Activated CD8-positive, alpha-beta memory T cell treated with anti-CD3 and anti-CD28 coated beads for 1 hour (primary cell): ENCODE measurements at places on chromosomes 2 and 18.
A peak's percentile ranks its signal among the peaks of the same experiment; 100 is the strongest.

DNA sequence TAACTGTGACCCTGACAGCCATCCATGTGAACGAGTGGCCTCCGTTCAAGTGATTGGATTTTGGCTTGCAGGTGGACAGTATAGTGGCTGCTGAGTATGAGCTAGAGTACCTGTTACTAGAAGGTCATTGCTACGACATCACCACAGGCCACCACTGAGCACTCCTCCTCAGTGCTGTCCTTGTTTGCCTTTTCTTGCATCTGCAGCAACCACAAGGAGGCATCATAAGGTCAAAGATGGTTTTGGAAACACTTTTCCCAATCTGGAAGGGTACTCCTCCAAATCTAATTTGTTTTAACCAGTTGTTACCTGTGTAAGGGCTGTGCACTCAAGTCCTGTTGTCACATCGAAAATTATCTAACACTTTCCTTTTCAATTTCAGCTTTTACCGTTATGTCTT, 81.2 kb downstream of the UGGT1 start:
- DNase-seq: no peak

GRCh38 chr2:24785671-24786321, 7.4 kb downstream of the PTRHD1 start:
- no peak for DNase-seq

GRCh38 chr2:151297882-151298281, 8.4 kb upstream of the NMI start:
- DNase-seq: no peak

DNA sequence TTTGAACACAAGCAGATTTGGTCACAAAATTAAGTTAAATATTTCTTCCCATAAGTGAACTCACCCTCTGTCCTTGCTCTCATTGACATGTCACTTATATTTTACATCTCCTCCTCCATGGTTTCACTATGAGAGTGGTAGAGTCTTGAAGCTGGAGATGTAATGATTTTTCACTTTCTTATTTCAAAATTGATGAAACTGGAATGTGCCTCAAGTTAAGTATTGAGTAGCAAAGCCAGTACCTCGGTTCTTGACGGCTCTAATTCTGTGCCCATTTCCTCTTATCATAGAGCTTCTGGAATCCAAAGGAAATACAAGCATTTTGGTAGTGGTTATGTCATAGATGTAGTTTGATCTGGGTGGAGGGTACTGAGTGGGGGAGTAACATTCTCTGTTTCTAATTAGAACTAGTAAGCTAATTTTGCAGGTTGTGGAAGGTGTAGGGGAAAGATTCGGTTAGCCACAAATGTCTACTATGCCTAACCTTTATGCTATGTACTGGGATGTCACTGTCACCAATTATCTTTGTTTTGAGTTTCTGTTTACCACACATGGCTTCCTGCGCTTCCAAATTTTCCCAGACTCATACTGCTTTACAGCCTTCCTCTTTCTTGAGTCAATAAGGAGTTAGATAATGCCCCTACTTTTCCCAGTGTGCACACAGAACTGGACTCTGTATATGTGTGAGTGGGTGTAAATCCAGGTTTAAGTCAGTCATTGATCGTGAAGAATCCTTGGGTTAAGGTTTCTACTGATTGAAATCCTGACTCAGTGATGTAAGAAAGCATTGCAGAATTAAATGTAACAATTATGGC, 96.8 kb downstream of the DIS3L2 start:
- DNase-seq: no peak

DNA sequence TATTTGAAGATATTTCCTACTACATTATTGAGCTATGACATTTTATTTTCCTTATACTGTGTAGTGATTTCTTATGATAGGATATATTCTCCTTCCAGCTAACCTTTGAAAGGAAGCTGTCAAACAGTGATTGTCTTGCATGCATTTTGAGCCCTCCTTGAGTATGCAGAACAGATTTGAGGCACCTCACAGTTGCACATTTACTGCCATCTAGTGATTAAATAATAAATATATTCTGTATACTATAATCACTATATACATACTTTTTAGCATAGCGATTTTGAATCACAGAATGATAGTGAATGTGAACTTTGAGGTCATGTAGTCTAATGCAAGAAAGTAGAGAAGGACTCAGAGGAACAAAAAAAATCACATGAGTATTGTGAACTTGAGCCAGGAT, 268.4 kb upstream of the CDH19 start:
- DNase-seq: no peak

DNA sequence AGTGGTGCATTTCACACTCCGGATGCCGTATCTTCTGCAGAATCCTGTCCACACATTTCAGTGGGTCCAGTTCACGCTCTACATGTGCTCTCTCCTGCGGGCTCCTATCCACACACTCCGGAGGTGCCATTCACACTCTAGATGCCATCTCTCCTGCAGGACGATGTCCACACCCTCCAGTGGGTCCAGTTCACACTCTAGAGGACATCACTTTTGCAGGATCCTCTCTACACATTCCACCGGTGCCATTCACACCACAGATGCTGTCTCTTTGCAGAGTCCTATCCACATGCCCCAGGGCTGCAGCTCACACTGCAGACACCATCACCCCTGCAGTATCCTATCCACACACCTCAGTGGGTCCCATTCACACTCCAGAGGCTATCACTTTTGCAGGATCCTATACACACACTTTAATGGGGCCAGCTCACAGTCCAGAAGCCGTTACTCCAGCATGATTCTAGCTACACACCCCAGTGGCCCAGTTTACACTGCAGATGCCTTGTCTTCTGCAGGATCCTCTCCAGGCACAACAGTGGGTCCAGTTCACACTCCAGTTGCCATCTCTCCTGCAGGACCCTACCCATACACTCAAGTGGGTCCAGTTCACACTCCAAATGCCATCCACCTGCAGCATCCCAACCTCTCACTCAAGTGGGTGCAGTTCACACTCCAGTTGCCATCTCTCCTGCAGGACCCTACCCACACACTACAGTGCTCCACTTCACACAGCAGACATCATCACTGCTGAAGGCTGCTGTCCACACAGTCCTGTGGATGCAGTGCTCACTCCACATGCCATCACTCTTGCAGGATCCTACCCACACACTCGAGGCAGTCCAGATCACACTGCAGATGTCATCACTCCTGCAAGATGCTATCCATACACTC, 2.1 kb upstream of the PXDN start:
- DNase-seq: no peak

- DNase-seq: no peak
Observed at GRCh38 chr18:40630496-40630895, 1324.5 kb upstream of the PIK3C3 start.

DNA sequence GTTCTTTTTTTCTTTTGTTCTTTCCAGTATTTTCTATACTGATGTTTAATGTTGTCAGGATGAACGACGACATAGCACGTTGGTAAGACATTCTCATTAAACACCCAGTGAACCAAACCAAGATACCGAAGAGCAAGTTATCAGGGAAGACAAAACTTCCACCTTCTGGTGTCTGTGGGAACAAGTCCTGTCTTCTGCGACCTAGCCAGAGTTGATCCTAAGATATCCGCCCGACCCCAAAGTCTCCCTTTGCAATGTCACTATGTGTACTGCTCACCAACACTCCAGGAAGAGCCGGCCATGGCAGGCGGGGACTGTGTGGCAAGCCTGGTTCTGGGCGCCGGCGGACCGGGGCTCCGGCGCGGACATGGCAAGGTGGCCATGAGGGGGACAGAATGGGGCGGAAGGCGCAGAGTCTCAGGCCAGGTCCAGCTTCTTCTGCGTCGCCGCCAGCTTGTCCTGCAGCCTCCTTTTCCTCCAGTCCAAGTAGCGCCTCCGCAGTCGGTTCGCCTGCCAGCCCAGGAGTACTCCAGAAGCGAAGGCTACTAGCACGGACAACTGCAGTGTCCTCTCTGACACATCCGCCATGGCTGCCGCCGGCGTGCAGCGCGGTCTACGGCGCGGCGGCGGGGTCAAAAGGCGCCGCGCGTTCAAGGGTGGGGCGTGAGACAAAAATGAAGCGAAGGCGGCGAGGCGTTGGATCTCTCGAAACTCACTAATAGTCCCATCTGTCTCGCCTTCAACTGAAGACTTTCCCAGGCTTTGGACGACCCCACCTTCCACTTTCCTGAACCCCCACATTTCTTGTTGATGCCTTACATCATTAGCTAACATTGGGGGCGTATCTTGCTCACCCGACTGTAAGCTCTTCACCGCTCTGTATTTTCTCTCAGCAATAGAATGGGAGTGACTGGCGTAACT, at the start of gene MTLN:
Gene MTLN (minus strand): TSS at position 610 of the 921 bp plus-strand sequence. CDS start 22 bp downstream, at position 588.
- peak; percentile 38 for DNase-seq

DNA sequence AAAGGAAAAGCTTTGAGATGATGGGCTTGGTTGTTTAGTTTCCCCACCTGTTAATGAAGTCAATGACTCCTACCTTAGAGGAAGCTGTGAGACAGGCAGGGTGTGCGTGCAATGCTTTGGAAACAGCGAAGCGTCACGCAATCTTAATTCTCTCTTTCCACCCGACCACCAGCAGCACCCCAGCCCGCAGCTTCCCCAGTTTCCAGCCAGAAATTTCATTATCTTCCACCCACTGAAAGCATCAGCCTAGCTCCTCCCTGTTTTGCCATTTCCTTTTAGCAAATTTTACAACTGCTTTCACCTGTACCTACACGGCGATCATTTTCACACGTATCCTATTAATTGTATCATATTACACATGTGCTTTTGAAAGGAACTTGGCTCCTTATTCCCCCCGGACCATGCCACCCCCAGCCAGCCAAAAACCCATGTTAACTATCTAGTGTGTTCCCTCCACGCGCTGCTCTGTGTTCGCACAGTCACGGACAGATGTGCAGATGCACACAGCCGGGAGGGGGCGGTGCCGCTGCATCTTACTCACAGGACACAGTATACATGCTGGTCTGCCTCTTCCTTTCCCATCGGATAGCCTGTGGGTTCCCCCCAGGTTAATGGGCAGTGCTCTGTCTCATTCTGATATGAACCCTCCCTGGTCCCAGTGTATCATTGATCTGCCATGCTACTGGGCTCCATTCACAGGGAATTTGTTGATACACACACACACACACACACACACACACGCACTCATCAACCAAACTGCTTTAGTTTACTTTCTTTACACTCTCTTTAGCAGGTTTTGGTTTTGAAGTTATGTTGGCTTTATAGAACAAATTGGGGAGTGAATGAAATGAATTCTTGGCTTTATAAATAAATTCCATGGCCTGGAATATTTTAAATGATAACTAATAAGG, 22.4 kb downstream of the CYP27C1 start:
- DNase-seq: peak; percentile 11

- no peak for DNase-seq
Observed at GRCh38 chr2:190656301-190656700, 7.4 kb downstream of the NAB1 start.

DNA sequence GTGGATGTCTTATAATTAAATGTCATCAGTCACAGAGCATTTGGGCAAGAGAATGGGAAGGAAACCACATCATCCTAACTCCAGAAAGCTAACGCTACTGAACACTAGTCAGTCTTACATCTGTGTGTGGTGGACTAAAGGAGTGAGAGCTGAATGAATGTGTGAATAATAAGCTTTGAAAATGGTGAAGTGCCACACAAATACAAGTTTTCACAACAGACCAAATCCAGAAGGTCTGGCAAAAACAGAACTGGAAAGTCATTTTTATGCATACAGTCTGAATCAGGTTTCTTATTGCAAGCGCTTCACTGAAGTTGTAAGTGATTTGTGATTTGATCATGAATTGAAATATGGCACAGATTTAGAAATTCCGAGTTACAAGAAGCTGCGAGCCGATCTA, 175.7 kb downstream of the ZNF516 start:
- no peak for DNase-seq
